ENCODE measurements at places on chromosomes 3 and 15.

DNA sequence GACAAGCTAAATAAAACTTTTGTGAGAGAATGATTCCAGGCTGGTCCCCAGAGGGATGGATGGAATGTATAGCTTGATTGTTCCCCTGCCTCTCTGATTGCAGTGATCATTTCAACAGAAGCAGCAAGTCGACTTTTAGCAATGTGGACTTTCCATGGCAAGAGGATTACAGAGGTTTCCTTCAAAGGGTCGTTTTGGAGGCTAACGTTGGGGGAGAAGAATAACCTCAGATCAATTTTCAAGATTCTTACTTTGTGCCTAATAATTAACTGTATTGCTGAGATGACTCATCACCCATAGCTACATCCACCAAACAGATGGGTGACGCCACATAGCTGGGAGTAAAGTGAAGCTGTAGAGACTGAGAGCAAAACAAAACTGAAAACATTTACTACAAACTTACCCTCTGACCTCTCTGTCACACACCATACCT, 79.9 kb downstream of the GTPBP8 start:
- DNase-seq = no peak

GRCh38 chr3:143084856-143085731, 34.5 kb upstream of the CHST2 start:
- no peak for DNase-seq

- DNase-seq = no peak
These were observed 112.4 kb upstream of the ALDH1A3 start for GRCh38 chr15:100767001-100767825.

- DNase-seq = peak; percentile 28
These were observed 304.7 kb downstream of the SUCLG2 start for GRCh38 chr3:67349551-67350174.

- no peak for DNase-seq
These were observed 4.4 kb upstream of the ATP13A4 start for GRCh38 chr3:193559100-193559499.

GRCh38 chr15:70526974-70527325, 236.4 kb downstream of the UACA start:
- DNase-seq = no peak

DNA sequence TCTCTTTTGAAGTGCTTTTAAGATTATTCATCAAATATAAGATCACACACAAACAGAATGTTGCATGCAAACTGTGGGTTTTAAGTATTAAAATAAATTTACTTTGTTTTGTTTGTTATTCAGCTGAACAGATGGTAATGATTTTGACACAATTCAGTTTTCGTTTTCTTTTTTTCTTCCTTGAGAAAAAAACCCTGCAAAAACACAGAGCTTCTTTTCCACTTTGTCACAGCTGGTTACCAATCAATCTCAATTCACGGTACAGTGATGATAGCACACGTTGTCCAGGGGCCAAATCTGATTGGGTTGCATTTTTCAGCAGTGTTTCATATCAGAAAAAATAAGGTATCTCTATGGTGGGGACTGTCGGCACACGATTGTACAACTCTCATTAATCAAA, 473.6 kb downstream of the ROBO2 start:
- no peak for DNase-seq

- no peak for DNase-seq
These were observed 418.6 kb upstream of the MDFIC2 start for GRCh38 chr3:70731046-70731445.

DNA sequence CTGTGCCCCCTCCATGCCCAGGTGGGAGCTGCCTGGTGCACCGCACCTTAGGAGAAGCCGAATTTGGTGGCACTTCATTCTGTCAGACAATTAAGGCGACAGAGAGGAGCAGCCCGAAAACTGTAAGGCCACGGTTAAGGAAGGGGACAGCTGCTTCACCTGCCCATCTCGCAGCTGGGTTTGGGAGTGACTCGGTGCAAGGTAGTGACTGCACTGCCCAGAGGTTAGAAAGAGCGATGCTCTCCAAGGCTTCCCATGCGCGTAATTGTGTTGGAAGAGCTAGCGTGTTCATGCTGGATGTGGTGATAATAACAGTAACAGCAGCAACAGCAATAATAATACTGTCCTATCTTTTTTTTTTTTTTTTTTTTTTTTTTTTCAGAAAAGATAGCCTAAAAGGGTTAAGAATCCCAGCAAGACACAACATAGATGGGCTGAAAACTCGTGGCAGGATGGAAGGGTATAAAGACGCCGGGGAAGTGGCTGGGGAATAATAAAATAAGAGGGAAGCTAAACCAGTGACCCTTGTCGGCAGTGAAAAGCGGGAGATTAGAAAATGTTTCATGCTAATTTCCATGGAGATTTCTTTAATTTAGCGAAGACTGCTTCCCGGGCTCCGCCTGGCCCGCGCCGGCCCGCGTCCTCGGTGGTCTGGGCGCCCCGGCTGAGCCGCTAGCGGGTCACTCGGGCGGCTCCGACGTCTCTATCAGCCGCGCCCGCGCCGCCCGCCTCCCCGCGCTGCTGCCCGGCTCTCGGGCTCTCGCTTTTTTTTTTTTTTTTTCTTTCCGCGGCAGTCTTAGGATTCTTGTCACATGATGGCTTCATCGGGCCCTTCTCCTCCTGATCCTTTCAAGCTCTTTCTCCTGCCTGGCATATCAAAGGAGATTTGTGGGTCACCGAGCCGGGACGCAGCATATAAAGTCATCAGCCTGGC, 617.1 kb downstream of the NR2F2 start:
- no peak for DNase-seq

GRCh38 chr15:30978328-30978727, 13.1 kb downstream of the MTMR10 start:
- DNase-seq = no peak

DNA sequence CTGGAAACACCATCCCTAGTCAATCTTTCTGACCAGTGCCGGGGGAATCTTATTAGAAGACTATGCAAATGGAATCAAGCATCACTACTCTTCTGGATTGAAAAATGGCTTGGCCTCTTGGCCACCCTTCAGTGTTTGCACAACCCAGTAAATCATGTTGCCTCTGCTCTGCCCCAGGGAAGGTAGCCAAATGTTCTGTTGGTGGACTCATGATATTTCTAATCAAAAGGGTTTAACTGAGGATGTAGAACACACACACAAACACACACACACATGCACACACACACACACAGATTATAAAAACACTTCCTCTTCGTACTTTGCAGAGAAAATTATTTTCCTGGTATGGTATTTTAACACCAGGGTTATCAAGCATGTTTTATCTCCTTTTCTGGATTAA, 7.9 kb downstream of the RBP2 start:
- DNase-seq = no peak

DNA sequence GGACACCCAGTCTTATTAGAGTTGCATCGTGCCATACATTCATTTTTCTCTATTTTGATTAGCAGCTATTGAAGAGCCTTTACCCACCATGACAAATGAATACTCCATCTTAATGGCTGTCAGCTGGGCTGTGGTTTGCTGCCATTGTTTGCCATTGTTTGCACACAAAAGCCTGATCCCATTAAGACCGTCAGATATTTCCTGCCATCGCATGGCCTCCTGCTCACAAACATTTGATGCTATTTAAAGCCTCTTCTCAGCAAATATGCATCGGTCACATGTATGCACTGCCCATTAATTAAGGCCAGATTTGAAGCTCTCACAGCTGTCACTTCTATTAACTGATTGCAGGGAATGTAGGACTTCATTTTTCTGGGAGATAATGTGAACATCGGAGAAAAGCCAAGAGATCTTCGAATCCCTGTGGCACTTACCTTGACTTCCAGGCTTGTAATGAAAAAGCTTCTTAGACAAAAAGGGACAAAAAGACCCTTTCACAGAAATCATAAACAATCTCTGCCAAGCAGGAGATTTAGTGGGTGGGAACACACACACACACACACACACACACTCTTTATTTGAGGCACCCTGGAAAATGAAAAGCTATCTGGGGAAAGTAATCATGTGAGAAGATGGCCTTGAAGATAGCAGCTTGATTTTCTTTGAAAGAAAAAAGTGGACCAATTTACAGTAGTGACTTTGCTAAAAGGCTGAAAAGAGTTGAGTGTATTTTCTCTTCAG, 175.4 kb upstream of the NR2E3 start:
- DNase-seq = no peak
